Stimulated activated CD4-positive, alpha-beta T cell treated with anti-CD3 and anti-CD28 coated beads, TNF-alpha, amount 100 ng/mL, for 1 hour (primary cell): ENCODE measurements at places on chromosomes 6 and 20.

GRCh38 chr20:15814911-15815310, 758.3 kb downstream of the KIF16B start:
- no peak for DNase-seq

GRCh38 chr6:130037207-130037811, 18.9 kb downstream of the L3MBTL3 start:
- DNase-seq: no peak

GRCh38 chr20:48401359-48401758, 426.4 kb downstream of the PREX1 start:
- no peak for DNase-seq

DNA sequence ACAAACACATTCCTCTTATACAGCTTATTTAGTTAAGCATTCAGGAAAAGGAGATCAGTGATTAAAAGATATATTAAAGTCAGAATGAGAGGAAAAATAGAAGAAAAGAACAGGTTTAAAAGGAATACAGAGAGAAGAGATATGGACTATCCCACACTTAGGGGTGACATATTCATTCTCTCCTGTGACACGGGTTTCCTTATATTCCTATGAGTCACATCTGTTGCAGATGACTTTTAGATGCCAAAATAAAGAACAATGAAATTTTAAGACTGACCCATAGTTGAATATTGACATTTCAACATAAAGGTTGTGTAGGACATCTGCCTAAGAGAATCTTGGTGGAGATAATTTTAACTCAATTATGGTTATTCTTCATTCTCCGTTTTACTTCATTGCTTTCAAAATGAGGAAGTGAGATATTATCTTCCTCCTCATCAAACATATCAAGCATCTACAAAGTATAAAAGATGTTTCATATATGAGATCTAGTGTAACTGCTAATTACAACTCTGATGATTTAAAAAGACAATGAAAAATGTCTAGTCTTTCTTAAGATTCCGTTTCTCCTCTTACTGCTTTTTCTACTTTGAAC, 1336.7 kb upstream of the CITED2 start:
- DNase-seq: no peak

GRCh38 chr20:24490598-24490997, 21.2 kb downstream of the SYNDIG1 start:
- no peak for DNase-seq

GRCh38 chr6:44498436-44498835, 110.9 kb downstream of the CDC5L start:
- DNase-seq: no peak

- no peak for DNase-seq
Measured at GRCh38 chr6:39760226-39760952, 31.8 kb upstream of the DAAM2 start.

DNA sequence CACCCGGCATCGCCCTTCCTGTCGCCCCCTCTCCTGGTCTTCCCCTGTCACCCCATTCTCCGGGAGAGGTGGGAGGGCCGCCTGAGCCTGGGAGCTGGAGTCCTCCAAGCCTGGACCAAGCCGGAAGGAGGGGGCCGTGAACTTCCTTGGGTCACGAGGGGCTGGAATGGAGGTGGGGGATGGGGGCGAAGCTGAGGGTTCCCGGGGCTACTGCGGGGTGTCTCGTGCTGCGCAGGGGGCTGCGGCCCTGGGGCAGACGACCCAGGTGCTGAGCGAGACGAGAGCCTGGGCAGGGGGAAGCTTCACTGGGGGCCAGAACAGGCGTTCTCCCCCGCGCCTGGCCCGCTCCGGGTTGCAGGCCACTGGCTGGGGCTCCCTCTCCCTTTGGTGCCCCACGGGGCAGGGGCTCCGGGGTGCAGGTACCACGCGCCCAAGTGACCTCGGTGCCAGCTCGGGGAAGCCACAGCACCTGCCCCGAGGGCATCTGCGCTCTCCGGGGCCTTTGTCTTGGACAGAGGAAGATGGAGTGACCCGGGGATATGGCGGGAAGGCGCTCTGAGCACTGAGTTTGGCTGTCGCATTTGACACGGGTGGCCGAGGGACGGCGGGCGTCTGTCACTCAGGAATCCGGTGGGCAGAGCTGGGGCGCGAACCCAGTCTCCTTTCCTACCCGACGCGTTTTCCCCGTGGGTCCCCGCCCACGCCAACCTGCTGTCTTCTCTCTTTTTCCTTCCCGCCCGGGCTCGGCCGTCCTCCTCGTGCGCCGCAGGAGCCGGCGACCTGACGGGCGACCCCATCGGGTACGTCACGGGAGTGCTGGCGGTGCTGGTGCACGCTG, 1.2 kb downstream of the SLC35D3 start:
- DNase-seq: no peak

- DNase-seq: no peak
Measured at GRCh38 chr6:53581173-53581773, 36.4 kb upstream of the GCLC start.

GRCh38 chr6:163705923-163706322, 291.4 kb downstream of the QKI start:
- no peak for DNase-seq

GRCh38 chr20:34472246-34472925, 43.8 kb upstream of the DYNLRB1 start:
- no peak for DNase-seq

DNA sequence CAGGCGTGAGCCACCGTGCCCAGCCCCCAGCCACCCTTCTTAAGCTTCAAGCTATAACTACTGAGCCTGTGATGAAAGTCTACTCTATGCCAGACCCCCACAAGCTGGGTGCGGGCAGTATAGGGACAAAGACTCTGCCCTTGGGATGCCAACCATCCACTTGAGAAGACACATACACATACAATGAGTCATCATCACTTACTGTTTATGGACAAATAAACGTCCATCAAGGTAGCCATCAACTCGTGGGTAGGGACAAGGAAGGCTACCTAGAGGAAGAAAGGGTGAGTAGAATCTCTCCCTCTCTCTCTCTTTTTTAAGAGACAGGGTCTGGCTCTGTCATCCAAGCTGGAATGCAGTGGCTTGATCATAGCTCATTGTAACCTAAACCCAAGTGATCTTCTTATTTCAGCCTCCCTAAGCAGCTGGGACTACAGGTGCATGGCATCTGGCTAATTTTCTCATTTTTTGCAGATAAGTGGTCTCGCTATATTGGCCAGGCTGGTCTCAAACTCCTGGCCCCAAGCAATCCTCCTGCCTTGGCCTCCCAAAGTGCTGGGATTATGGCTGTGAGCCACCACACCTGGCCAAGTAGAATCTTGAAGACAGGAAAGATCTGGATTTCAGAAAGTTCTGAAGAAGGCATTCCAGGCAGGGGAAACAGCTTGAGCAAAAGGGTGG, 2.6 kb upstream of the TP53INP2 start:
- DNase-seq: no peak

DNA sequence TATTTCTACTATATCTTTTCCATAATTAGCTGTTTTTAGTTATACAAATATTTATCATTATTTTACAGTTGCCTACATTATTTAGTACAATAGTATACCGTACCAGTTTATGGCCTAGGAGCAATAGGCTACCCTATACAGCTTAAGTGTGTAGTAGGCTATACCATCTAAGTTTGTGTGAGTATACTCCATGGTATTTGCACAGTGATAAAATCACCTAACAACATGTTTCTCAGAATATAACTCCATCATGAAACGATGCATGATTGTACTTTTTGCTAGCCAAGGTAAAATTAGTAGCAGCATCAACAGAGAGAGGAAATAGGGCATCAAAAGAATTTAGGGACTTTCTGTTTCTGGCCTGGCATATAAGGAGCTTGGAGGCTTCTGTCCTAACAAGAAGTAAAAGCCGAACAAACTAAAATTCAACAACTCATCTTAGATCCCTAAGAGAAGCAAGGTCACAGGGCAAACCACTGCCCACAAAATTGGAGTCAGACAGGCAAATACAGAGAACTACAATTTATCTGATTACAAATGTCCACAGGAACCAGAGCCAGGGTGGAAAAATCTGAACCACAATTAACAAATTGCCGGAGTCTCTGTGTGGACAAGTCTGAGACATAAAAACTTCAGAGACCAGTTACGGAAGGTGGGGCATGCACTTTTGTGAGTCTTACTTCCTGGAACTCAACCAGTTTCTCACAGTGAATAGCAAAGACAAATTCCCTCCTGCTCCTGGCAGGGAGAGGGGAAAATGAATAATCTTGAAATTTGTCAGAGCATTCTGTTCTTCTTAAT, 671.4 kb downstream of the RFPL4B start:
- no peak for DNase-seq
